ENCODE measurements at places on chromosomes 12 and 14.

GRCh38 chr12:6528539-6529235 lies 5.6 kb upstream of the GAPDH start:
- no peak for DNase-seq

GRCh38 chr12:51901881-51902280 lies 5.4 kb upstream of the ACVRL1 start:
- no peak for DNase-seq

- no peak for DNase-seq
Observed at GRCh38 chr14:81137316-81137715, 83.4 kb downstream of the GTF2A1 start.

DNA sequence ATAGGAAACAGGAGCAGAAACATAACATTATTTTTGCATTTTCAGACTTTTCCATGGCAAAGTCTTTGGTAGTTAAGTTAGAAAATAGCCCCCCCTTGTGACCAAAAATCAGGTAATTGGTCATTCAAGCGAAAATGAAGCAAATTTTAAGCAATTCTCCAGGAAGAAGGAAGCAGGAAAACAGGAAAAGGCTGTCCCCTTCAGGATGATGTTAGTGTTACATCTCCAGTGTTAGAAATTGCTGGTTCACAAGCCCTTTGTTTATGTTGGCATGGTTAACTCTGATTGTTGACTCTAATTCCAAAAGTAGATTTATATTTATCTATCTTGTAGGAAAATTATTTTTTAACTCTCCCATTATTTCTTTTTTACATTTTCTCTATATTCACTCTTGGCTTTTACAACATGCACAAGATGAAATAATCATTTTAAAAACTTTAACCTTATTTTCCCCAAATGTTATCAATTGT lies 18.8 kb upstream of the GAS2L3 start:
- no peak for DNase-seq

DNA sequence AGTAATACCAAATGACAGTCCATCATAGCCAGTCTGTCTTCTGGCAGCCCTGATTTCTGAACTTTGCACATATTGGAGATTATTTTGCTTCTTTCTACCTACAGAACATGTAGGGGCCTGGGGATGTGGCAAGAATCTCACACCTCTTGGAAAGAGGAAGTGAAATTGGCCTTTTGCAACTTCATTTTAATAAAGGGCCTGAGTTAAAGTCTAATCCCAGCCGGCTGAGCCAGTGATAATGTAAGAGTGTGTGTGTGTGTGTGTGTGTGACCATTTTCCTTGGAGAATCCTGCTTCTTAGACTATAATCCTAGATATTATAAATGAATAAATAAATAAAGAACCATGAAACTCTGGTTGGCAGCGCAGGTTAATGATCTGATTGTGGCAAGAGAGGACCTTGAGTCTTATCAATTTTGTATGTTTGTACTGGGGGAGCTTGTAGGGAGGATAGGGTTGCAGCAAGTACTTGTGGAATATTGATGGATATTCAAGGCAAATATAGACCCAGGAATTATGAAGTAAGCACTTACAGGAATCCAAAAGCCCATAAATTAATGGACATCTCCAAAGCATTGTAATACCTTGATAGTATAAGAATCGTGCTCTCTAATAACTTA lies 233.2 kb upstream of the AMIGO2 start:
- DNase-seq, result no peak

DNA sequence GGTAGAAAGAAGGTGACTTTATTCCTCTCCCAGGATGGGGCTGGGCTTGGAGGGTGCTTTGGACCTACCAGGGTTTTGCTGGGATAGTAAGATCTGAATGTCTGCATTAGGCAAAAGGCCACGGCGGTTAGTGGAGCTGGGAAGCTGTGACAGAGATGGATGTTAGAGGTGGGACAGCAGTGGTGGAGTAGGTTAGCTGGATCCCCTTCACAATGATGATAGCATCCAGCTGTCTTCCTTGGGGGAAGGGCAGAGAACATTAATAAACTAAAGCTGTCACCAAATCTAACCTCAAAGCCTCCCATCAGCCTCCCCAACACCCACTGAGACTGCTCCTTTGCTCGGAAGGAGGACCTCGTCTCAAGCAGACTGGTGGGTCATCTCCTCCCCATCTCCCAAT lies 104.8 kb downstream of the GPATCH2L start:
- no peak for DNase-seq

DNA sequence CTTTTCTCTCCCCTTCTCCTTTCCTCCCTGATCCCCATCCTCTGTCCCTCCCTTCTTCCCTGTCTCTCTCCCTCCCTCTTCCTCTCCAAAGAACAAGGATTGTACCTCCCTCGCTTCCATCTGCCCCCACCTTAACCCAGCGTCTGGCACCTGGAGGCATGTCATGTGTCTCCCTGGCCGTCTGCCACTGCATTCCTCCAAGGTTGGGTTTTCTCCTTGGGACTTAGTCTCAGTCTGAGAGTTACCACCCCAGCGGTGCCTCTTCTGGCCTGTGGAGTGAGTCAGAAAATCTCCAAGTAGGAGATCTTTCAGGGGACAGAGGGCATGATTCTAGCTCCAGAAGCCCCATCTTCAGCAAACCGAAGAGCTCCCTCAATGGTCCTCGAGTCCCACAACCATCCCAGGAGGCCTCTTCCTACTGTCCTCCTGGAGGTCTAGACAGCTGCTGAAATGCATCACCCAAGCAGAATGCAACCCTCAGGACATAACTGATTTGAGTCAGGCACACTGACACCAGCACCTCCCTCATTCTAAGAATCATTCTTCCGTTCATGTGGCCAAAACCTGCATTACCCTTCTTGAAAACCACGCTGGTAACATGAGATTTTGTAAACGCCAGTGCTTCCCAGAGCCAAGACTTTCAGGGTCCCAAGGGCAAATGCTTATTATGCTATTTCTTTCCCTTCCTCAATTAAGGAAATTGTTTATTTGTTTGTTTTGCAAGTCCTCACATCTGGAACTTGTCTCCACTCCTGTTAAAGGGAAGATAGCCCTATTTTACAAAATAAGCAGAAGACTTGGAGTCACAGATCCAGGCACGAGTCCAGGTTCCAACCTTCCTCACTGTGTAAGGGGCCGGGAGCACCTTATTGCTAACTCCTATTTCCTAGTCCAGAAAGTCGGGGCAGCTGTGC lies 463.2 kb downstream of the BCL11B start:
- DNase-seq, result no peak

DNA sequence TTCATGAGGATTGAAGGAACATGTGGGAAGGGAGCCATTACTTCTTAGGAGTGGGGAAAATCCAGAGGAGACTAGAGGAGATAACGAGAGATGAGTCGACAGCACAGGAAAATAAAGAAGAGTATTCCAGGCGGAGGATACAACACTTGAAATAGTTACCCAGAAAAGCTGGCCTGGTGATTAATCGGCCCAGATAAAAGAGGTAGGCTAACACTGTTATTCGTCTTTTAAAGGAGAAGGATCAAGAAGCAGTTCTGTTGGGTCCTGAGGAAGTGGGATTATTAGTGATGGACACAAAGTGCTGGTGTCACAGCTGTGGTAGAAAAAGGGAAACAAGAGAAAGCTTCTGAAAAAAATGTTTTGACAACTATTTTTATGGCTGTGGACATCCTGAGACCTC lies 425.3 kb downstream of the ZFP36L1 start:
- no peak for DNase-seq

GRCh38 chr12:6582196-6582595 lies 14.1 kb upstream of the NOP2 start:
- DNase-seq, result no peak

DNA sequence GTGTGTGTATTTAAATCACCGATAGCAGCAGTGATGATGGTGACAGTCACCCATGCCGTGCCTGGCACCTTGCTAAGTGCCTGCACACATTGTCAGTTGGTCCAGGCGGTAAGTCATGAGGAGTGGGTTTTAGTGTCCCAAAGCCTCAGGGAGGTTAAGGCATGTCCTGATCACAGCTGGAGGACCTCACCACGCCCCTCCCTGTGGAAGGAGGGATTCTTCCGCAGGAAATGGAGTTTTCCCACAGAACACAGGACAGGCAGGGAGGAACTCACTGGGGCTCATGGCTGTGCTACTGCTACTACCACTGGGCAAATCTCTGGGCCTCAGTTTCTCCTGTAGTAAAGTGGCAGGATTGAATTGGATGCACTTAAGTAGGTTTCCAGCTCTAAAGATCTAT lies 142.3 kb downstream of the CACNA1C start:
- no peak for DNase-seq

DNA sequence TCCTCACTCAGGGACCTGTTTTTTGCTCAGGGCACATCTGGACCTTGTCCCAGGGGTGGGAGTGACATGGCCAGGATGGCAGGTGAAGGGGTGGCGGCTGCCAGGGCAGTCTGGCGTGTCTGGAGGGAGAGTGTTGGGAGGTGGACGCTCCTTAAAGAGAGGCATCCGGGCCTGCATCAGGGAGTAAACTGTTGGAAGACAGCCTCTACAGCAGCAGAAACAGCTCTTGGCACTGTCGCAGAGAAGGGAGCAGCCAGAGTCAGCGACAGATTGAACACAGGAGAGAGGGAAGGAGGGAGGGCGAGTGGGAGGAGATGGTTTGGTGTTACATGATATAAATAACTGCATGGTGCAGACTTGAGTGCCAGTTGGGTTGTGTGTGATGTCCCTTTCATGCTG lies 52.8 kb downstream of the IGF1 start:
- no peak for DNase-seq

DNA sequence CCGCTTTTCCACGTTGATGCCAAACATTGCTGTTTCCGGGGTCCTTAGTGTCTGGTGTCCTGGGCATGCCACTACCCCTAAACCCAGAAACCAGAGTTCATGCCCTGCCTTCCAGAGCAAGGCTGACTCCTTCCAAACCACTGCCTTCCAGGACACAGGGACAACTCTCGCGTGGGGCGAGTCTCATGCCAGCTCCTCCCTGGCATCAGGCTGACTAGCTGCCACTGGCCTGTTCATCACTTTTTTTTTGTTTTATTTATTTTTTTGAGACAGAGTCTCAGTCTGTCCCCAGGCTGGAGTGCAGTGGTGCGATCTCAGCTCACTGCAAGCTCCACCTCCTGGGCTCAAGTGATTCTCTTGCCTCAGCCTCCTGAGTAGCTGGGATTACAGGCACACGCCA lies 4.8 kb downstream of the SETD1B start:
- DNase-seq, result no peak

GRCh38 chr12:85558684-85559083 lies 277.5 kb downstream of the RASSF9 start:
- DNase-seq, result no peak

DNA sequence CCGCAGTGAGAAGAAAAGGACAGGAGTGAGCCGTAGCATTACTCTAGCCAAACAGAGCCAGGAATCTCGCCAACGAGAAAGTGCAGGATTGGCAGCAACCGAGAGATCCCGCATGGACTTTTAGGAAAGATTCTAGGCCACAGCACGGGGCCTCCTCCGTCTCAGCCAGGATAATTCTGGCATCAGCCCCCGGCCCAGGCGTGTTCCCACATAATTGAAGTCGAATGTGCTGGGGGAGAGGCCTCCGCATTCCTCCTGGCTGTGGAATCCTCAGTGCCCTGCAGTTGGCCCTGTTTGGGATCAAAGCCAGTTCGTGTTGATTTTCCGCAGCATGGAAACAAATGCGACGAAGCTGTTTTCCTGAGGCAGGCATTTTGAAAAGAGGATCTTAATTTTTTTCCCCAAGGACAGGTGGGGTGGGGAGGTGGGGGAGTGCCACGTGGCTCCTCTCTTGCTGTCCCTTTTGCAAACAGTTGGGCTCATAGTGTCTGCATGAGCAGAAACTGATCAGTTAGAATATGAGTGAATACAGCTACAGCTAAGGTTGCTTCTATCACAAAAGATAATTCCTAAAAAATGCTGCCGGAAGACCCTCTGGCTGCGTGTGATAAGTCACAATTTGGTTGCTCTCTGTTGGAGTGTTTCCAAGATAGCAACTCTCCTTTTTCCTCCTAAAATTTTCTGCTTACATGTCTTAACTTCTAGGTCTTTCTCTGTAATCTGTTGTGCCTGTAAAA lies 37.3 kb upstream of the ATXN2 start:
- no peak for DNase-seq

- DNase-seq, result no peak
Observed at GRCh38 chr14:68148276-68148675, 328.7 kb downstream of the RAD51B start.

DNA sequence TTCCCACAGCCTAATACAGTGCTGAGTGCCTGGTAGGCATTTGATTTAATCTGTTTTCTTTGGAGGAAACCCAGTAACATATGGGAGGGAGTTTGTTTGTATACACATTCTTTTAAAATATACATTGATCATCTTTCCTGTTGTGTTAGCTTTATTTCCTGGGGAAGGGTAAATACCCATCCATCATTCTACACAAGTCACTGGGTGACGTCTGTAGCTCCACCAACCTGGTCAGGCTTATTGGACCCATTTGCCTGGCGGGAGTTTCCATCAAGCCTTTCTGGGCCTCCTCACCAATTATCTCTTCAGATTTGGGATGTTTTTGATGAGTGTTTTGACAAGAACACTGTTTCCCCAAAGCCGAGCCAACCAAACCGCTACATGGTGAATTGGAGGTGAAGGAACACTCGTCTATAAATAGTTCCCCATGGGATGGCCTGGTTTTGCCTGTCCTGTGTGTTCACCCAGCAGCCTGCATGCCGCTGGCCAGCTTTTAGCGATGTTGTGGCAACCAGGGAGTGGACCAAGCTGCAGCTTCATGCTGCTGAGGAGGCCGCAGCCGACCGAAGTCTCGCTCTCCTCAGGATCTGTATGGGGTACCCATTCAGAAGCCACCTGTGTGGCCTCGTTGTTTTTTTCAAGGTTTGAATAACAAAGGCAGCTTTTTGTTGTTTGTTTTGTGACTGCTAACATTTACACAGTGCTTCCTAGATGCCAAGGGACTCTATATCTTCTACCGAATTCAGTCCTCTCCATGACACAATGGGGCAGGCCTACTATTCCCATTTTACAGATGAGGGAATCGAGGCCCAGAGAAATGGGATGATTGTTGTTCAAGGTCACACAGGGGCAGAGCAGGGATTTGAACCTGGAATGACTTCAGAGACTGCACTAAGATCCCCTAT lies 22.6 kb downstream of the PLXNC1 start:
- no peak for DNase-seq
